SK-N-MC (cell line): ENCODE measurements at places on chromosomes 6 and 20.

- DNase-seq = no peak
These were observed 397 bp downstream of the WDR27 start for GRCh38 chr6:169701311-169701953.

GRCh38 chr6:105432797-105433196 lies 29.9 kb upstream of the PREP start:
- DNase-seq = no peak

DNA sequence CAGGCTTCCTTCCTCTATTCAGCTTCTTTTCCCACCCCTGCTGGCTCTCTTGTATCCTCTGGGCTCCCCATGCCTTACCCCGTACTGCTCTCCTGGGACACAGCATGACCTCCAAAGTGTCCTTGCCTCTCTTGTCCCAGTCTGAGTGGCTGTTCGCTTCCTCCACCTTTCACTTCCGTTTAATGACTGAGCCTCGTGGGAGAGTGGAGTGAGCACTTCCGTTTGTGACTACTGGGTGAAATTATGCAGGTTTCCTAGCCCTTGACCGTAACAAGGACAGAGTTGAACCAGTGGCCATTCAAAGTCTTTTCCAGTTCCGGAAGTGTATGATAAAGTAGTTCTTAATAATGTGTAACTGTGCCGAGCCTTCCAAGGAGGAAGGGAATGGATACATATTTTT lies 109.2 kb downstream of the ARID1B start:
- no peak for DNase-seq

DNA sequence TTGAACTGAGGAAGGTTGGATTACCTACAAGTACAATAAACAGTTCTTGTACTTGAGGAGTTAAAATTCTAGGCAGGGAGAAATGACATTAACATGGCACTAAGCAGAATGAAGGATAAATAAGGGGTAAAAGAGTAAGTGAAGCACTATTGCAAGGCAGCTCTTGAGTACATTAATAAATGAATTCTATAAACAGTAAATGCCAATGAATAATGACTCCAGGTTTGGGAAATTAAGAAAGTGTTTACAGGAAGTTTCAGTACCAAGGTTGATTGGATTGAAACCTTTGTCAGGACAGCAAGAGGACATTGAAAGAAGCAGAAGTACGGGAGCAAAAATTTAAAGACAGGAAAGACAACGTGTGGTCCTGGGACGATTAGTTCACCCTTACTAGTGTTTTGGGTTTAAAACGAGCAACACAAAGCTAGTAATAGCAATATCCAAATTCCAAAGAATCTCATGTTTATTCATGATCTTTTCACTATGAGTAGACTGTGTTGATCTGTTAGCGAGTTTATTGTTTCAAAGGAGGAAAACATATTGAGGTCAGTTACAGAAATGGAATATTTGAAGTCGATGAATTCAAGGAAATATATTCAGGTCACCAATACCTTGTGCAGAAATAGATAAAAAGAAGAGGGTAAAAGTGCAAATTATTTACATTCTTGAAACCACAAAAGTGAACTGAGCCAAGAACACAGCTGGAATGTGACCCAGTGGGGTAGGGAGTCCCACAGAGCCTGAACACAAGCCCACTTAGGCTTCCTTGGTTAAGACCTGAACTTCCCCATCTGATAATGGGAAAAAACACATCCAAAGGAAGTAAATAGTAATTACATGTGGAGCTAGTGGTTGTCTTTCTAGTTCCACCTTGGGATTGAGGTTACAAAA lies 80.8 kb downstream of the MKKS start:
- peak; percentile 75 for DNase-seq

- no peak for DNase-seq
These were observed 39.3 kb upstream of the HIVEP1 start for GRCh38 chr6:11972806-11973205.

DNA sequence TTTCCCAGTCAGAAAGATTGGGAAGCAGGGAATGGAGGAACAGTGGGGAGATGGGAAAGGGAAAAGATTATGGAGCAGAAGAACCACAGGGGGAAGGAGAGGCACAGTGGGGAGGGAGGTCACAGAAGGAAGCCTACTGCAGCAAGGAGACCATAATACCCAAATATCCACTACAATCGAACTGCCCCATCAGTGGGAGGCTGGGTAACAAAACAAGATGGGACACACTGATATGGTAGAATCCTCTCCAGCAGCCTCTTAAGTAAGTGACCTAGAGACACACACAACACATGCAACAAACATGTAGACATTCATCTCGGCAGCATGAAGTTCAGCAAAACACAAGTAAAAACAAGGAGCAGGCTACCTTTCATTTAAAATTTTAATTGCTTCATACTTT lies 4.8 kb upstream of the FOXP4 start:
- no peak for DNase-seq

DNA sequence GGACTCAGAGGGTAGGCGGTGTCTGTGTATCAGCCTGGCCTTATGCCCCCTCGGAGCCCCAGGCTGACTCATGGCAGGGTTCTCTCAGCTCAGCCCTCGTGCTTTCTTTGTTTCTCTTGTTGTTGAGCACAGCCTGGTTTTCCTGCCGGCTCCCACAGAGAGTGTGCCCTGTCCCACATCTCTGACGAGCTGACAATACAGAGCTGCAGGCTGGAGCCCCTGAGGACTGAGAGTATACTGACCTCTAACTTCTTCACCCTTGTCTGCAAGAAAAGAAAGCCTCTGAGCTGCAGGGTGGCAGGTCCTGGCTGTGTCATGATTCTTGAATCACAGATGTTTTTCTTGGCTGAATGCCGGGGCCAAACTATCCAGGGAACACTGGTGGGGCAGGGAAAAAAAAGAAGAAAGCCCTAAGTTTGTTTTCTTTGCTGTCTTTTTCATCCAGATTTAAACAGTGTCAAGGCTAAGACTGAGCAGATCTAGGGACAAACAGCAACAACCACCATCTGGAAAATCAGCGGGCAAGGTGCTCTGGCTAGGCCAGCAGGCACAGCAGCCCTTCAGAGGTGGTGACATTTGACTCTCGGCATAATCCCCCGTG lies 63.3 kb upstream of the ZNF133 start:
- DNase-seq = no peak

DNA sequence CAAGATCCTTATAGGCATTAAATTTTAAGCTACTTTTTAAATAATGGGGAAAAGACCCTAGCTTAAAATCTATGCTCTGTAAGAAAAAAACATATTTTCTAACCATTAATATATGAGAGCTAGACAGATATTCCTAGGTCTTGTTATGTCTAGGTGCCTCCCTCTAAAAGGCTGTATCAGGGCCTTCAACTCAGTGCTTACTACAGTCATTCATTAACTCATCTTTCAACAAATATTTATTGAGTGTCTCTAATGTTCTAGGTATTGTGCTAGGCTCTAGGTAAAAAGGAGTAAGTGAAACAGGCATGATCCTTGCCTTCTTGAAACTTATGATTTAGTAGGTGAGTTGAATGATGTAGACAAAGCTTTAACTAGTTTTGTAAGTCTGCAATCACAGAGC lies 6.4 kb upstream of the STX11 start:
- DNase-seq = no peak

DNA sequence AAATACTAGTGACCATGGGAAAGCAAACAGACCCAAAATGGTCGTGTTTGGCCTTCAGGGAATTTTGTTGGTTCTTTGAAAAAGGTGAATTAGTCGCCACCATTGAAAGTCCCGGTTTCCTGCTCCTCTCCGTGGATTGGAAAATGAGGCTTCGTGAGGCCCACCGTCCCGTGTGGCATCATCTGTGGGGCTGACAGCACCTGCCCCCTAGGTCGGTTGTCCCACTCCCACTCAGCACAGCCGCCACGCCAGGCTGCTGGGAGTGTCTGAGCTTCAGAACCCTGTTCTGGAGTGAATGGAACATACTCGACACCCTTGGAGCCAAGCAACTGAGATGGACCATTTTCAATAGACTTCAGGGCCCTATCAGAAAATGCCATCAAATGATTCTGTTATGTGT lies 33.0 kb upstream of the FOXC1 start:
- DNase-seq = no peak

DNA sequence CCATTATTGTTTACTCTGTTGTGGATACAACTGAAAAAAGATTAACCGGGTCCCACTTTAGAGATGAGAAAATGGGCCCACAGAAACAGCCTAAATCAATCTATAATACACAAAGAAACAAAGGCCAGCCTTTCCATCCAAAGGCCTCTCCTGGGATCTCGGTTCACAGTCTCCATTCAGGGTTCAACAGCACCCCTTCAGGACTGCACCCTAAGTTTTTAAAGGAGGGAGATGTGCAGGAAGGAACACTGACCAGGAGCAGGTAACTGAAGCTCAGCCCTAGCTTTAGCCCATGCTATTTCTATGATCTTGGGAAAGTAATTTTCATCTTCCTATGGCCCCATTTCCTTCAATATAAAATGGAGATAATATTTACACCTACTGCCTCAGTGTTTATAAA lies 147.7 kb downstream of the BTBD9 start:
- no peak for DNase-seq
